ENCODE measurements at places on chromosomes 13 and 19.

GRCh38 chr13:87259479-87260083 lies 411.6 kb upstream of the SLITRK5 start:
- no peak for DNase-seq

GRCh38 chr13:113747291-113747833 lies 11.7 kb upstream of the TMEM255B start:
- DNase-seq = no peak

DNA sequence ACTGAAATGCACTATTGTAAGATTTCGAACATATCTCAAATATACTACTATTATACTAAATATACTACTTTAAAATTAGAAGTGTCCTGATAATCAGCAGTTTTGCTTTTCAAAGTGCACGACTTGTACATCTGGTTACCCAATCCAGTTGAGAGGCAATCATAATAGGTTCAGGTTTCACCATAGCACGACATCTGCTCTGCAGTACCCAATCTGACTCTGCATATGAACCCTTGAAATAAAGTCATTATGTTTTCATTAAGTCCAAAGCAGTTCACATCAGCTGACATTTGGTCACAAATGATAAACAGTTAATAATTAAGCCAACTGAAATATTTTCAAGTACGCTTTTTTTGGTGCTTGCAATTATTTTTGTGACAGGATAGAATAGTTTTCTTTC lies 90.6 kb downstream of the PCDH9 start:
- no peak for DNase-seq

GRCh38 chr13:99860745-99861144 lies 110.8 kb downstream of the ZIC5 start:
- no peak for DNase-seq

- no peak for DNase-seq
These were observed 69.0 kb downstream of the LRCH1 start for GRCh38 chr13:46621792-46622629.

GRCh38 chr13:101346942-101347728 lies 69.2 kb downstream of the NALCN start:
- DNase-seq = no peak

DNA sequence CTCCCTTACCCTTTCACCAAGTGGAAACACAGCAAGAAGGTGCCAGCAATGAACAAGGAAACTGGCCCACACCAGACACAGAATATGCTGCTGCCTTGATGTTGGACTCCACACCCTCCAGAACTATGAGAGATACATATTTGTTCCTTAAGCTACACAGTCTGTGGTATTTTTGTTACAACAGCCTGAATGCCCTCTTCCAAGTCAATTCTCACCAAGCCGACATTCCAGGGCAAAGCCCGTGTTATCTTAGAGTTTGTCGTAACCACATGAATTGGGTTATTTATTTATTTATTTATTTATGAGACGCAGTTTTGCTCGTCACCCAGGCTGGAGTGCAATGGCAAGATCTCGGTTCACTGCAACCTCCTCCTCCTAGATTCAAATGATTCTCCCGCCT lies 14.9 kb downstream of the FGF21 start:
- no peak for DNase-seq
